Activated CD4-positive, CD25-positive, alpha-beta regulatory T cell (primary cell): ENCODE measurements at places on chromosomes 4 and X.
A peak's percentile ranks its signal among the peaks of the same experiment; 100 is the strongest.

GRCh38 chr4:21753084-21753760, 195.3 kb downstream of the KCNIP4 start:
- no peak for DNase-seq

- no peak for DNase-seq
Measured at GRCh38 chr4:64756016-64756415, 346.8 kb upstream of the TECRL start.

DNA sequence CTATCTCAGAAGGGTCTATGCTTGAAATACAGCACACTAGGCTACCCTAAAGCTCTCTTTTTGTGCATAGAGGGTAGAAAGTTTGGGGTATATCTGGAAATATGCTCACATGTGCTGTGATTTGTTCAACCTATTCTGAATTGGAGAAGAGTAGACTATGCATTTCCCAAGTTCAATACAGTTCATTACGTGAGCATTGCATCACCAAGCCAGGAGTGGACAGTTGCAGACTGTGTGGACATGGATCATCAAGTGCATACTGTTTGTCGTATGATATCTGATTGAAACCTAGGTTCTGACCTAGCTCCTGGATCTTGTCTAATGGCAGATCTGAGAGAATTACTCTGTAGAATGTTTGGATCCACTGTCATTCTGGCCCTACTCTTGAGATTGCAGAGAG, 161.1 kb downstream of the FRAS1 start:
- no peak for DNase-seq

DNA sequence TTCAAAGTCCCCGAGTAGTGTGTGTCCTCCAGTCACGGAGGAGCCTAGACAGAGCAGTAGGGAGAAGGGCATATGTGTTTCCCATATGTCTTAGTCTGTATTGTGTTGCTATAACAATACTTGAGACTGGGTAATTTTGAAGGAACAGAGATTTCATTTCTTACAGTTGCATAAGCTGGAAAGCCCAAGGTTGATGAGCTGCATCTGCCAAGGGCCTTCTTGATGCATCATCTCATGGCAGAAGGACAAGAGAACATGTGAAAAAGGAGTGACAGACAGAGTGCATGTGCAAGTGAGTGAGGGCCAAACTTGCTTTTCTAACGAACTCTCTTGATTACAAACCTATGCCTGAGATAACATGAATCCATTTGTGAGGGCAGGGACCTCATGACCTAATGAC, 243.4 kb downstream of the ARHGAP10 start:
- DNase-seq, result no peak

- no peak for DNase-seq
Measured at GRCh38 chr4:154528869-154529268, 21.3 kb downstream of the PLRG1 start.

- DNase-seq, result no peak
Measured at GRCh38 chrX:129954804-129955203, 27.6 kb upstream of the BCORL1 start.

GRCh38 chr4:133465022-133465421, 315.9 kb downstream of the PCDH10 start:
- no peak for DNase-seq

GRCh38 chr4:65592089-65592488, 78.2 kb downstream of the EPHA5 start:
- DNase-seq, result no peak

DNA sequence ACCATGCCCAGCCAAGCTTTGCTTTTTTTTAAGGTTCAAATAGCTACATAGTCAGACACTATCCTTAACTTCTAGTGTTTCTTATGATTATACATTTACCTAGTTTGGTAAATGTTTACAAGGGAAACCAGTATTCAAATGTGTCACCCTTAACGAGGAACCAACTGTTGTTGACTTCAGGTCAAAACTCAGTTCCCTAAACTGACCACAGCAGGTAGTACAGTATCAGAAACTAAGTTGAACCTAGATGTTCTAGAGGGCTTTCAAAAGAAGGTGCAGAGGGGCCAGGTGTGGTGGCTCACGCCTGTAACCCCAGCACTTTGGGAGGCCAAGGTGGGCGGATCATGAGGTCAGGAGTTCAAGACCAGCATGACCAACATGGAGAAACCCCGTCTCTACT, 11.3 kb downstream of the GPC4 start:
- no peak for DNase-seq

- DNase-seq, result no peak
Measured at GRCh38 chrX:29145316-29145715, 558.1 kb downstream of the IL1RAPL1 start.

GRCh38 chr4:8355306-8355705, 85.2 kb downstream of the ACOX3 start:
- no peak for DNase-seq

- DNase-seq, result no peak
Measured at GRCh38 chr4:186900232-186900900, 176.7 kb upstream of the FAT1 start.

- no peak for DNase-seq
Measured at GRCh38 chr4:52199574-52200338, 148.7 kb downstream of the SPATA18 start.

- DNase-seq, result no peak
Measured at GRCh38 chr4:57159866-57160265, 49.7 kb upstream of the IGFBP7 start.

GRCh38 chrX:121013897-121014455, 28.4 kb upstream of the CT47A1 start:
- DNase-seq, result no peak

- no peak for DNase-seq
Measured at GRCh38 chrX:140712413-140713173, 3.0 kb downstream of the LINC00632 start.

GRCh38 chr4:121108557-121108956, 36.2 kb upstream of the NDNF start:
- DNase-seq, result no peak

DNA sequence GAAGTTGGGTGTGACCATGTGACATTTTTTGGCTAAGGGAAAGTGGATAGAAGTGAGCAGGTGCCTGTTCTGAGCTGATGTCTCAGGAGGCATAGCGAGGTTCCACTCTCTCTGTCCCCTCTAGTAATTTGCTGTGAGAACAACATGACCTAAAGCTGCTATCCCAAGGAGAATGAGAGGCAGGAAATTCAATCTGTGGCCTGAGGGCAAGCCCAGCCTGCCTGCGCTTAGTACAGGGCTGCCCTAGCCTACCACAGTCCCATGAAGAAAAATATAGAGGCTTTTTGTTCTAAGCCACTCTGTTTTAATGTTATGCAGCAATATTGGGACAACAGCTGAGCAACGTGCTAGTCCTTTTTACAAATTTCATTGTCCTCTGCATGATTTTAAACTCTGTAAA, 193.1 kb downstream of the LDB2 start:
- DNase-seq, result no peak

GRCh38 chr4:144645631-144646522, at the start of gene HHIP:
HHIP (plus strand) TSS chr4:144646156; CDS start chr4:144646676, 520 bp downstream.
- no peak for DNase-seq

GRCh38 chr4:93346840-93347239, 481.7 kb upstream of the ATOH1 start:
- no peak for DNase-seq

DNA sequence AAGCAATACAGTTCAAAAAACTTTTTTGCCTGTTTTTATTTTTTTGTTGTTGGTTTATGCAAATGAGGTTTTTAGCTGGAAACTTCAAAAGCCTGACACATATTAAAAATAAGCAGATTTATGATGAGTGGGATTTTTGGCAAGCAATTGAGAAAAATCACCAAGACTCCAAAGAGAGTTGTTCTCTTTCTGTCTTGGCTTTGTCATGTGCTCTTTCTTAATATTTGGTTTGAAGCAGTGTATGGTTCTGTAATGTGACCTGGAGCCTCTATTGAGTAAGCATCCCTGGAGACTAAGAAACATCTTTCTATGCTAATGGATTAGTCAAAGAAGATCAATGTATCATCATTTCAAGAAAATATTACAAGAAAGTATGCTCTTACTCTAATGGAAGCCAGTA, 11.7 kb downstream of the TRIM2 start:
- no peak for DNase-seq

DNA sequence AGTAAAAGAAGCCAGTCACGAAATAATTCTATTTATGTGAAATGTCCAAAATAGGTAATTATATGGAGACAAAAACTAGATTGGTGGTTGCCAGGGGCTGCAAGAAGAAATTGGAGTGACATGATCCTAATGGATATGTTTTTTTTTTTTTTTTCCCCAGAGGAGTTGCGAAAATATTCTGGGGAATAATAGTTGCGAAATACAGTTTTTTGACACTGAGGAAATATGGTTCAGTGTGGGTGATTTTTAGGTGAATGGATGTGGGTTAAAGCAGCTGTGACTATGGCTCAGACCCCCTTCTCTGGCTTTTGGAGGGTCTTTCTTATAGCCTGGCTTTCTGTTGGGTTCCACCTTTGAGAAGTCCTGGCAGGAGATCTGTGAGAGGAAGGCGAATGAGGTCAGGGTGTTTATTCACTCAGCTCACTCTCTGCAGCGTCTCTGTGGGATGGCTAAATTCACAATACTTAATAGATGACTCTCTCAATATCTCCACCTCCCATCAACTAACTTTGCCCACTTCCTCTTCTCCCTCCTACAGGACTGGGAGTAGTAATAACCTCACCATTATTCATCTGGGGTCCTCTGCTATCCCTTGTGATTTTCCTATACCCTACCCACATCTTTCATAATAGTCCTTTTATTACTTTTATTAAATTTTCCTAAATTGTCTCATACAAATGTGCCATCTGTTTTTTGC, 15.3 kb upstream of the RAB9B start:
- no peak for DNase-seq

DNA sequence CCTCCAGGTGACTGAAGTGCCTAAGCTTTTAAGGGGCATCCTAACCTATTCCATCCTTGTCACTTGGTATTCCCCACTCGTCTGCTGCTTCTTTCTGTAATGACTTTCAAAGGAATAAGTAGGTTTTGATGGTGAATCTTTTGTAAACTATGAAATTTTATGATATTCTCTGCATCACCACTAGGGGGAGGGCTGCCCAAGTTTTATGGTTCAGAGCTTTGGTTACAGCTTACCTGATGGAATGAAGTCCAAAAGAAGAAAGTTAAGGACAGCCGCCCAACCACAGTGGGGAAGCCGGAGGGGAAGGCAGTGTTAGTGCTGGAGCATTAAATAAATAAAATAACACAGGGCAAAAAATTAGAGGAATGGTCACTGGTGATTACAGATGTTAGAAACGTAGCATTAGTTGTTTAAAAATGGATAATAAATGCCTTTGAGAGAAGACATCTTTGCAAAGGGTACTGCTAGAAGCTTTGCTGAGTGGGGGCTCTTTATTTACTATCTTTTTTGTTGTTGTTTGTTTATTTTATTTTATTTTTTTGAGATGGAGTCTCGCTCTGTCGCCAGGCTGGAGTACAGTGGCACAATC, 204.9 kb downstream of the GBA3 start:
- DNase-seq, result no peak

- no peak for DNase-seq
Measured at GRCh38 chr4:22170353-22170752, 221.8 kb upstream of the KCNIP4 start.

GRCh38 chr4:139241086-139241783, 38.8 kb downstream of the MGARP start:
- no peak for DNase-seq

GRCh38 chr4:53916431-53916889, 147.9 kb downstream of the CHIC2 start:
- DNase-seq, result no peak

DNA sequence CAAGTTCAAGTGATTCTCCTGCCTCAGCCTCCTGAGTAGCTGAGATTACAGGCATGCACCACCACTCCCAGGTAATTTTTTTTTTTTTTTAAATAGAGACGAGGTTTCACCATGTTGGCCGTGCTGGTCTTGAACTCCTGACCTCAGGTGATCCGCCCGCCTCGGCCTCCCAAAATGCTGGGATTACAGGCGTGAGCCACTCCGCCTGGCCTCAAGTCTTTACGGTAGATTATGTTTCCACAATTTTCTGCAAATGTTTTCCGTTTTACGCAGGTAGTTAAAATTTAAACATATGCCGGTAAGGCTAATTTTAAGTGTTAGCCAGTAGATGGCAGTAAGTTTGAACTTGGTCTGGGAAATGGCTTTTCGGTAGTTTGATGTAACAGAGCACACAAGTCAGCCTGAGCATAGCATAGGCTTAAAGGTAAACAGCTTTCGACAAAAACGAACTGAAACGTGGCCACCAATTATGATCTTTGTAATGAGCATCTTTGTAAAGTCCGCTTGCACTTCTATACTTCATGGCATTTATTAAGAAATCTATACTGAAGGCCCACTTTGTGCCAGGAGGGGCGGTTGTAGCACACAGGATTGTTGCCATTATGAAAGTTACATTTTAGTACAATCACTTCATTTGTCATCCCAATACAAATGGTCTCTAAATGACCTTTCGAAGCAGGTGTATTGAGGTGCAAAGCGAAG, 31.1 kb downstream of the CCKAR start:
- no peak for DNase-seq

DNA sequence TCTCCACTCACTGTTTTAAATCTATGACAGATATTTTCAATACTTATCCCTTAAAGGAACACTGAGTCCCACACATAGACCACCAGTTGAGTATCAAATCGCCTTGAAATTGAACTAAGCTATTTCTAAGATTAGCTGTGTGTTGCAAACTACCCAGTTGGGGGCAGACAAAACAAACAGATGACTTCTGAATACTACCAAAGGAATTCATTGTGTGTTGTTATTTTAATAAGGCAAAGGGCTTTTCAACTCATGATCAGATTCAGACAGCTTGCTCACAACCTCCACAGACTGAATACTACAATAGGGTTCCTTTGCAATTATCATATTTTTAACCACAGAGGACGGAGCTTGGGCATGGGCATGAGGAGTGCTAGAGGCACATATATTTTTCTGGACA, 283.0 kb upstream of the GPC4 start:
- no peak for DNase-seq

- DNase-seq, result no peak
Measured at GRCh38 chrX:79195027-79195426, 50.5 kb downstream of the GPR174 start.

DNA sequence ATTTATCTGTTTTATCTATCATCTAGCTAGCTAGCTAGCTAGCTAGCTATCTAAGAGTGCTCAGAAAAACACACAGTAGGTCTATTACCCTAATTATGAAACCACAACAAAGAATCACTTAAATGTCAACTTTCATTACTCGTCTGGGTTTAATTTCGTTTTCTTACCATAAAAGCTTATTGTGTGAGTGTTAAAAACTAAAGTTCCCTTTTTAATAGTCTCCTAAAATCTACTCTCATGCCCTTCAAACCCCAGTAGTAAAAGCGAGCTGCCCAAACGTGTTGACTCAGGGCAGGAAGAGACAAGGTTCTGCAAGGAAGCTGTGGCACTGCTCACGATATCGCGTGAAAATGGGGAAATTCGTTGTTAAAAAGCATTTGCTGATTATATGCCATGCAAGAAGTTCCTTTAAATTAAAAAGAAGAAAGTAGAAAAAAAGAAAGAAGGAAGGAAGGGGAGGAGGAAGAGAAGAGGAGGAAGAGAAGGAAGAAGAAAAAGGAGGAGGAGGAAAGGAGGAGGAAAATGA, 595 bp downstream of the MBNL3 start:
- DNase-seq, result no peak

DNA sequence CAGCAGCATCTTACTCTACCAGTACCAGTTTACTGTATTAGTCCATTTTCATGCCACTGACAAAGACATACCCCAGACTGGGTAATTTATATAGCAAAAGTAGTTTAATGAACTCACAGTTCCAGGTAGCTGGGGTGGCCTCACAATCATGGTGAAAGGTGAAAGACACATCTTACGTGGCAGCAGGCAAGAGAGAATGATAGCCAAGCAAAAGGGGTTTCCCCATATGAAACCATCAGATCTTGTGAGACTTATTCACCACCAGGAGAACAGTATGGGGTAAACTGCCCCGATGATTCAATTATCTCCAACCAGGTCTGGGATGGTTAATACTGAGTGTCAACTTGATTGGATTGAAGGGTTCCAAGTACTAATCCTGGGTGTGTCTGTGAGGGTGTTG, 69.3 kb downstream of the YIPF6 start:
- peak; percentile 0 for DNase-seq
